ENCODE measurements at places on chromosomes 2 and 18. TPM values are rescaled to one million over a fixed set of nuclear protein-coding genes. Genes with fewer than 3 reads are reported as not detected.

- no peak overlapping the region for H3K4me3 ChIP-seq
- no peak for DNase-seq
- H3K27me3 ChIP-seq = no peaks in the 10 kb centered on the region
- no peaks in the 10 kb centered on the region for H3K36me3 ChIP-seq
- H3K27ac ChIP-seq = no peak overlapping the region
These were observed 771.1 kb upstream of the ZEB2 start for GRCh38 chr2:145290986-145291385.

GRCh38 chr2:43220229-43220751 lies 6.1 kb downstream of the ZFP36L2 start:
- peak overlapping the region; percentile 99 for H3K27ac ChIP-seq
- H3K4me1 ChIP-seq = peaks cover 6% of the 10 kb centered on the region
- H3K36me3 ChIP-seq = peaks cover 28% of the 10 kb centered on the region
- DNase-seq = no peak
- no peaks in the 10 kb centered on the region for H3K27me3 ChIP-seq

DNA sequence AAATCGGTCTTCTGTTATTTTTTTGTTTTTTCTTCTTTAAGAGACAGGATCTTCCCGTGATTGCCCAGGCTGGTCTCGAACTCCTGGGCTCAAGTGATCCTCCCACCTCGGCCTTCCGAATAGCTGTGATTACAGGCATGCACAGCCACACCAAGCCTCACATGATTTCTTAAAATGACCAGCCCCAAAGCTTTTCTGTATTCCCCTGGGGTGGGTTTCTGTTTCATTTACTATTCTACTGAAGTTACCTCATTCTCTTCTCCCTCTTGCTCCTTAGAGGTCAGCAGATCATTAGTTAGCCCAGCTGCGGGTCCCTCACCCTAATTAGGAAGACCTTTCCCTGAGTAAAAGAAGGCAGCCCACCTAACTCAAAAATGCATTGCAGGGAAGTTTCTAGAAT lies 27.6 kb downstream of the SLC1A4 start:
- H3K27me3 ChIP-seq = no peaks in the 10 kb centered on the region
- H3K4me1 ChIP-seq = no peaks in the 10 kb centered on the region
- H3K4me3 ChIP-seq = no peak overlapping the region
- peak overlapping the region; percentile 55 for H3K27ac ChIP-seq
- H3K36me3 ChIP-seq = peaks cover 83% of the 10 kb centered on the region

DNA sequence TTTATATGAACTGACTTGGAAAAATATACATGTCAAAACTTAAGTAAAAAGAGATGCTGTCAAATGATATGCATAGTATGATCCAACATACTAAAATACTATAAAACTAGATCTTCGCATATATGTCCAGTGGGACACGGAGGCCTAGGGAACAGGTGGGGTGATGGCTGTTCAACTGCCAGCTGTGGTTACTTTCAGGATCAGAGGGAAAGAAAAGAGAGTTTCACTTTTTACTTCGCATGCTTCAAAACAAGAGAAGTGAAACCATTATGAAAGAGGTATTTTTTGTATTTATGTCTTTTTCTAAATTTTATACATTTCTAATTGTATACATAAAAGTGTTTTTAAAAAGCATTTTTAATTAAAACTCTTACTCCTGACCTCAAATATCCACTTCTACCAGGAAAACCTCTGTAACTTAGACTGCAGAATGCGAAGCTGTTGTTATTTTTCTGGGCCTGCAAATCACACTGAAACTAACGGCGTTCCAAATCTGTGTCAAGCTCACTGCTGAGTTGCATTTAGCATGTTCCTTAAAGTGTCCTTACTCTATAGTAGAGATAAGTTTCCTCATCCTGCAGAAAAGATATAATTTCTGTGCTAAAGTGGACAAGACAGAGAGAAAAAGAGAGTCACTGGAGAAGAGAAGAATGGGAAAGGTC lies 97.8 kb upstream of the SLC35G4 start:
- no peak for DNase-seq
- no peaks in the 10 kb centered on the region for H3K27me3 ChIP-seq

- no peaks in the 10 kb centered on the region for H3K27me3 ChIP-seq
- peak; percentile 77 for DNase-seq
- H3K4me1 ChIP-seq = peaks cover 39% of the 10 kb centered on the region
- no peaks in the 10 kb centered on the region for H3K36me3 ChIP-seq
These were observed 209.2 kb upstream of the SMAD2 start for GRCh38 chr18:48139431-48140347.

Gene CCDC68
- total RNA-seq = 2.3 TPM

All from heart left ventricle (tissue), 16 donors.